ENCODE measurements at places on chromosomes 11 and 22.

DNA sequence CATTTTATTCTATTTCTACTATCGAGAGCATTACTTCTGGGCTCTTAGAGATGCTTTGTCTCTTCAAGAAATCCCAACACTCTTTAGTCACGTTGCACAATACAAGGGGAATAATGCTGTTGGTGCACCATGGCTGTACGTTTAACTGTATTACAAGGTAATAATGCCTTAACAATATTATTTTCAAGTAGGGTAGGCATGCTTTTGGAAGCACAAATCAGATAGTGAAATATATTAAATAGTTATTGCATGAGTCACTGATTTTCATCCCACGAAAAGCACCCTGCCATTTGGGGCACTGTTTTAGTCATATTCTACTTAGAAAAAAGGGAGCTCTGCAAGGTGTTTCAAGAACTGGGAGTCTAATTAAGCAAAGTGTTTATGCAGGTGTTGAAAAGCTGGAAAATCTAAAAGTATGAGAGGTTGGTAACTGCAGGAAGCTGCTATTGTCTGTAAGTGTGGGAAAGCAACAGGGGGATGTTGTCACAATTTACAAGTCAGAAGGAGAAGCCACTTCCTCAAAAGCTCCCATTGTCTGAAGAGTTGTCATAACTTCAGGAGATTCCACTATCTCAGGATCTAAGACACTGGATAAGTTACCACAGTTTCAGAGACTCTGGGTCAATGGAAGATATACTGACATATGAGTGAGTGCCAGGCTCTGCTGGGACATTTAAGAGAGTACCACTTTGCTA, 218.2 kb downstream of the JRKL start:
- peak; percentile 17 for DNase-seq

DNA sequence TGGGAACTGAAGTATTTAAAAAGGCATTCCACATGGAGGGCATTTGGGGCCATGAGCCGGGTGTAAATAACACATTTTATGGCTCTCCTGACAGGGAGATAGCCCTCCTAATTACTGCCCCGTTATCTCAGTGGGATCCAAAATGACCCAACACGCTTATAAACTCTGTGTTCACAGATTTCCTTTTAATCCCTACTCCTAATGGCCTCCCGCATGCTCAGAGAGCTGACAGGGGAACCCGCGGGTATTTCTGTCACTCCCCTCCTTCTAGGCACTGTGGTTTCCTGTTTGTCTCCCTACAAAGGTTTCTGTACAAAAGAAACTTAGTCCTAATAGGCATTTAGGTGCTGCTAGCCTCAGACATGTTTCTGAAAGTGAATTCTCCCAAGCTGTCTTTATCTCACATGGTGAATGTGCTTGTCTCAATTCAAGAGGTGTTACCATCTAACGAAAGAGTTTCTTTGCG, 202.8 kb upstream of the SEZ6L start:
- no peak for DNase-seq

DNA sequence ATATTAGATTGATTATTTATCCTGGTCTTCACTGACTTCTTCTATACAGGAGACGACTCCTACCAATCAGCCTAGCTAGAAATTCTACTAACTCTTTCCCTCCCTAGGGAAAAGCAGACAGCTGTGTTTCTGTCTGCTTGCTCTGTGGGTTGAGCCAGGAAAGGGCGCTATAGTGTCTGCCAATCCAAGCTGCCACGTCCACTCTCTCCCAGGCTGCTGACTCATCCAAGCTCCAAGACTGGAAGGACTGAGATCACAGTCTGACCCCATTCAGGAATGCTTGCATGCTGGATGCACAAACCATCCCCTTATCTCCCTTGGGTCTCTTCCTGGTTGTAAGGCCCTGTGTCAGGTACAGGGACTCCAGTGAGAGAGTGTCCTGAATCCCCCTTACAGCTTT, 955.6 kb downstream of the OPCML start:
- DNase-seq, result peak; percentile 14

GRCh38 chr11:12764187-12764914, 90.1 kb downstream of the TEAD1 start:
- no peak for DNase-seq

DNA sequence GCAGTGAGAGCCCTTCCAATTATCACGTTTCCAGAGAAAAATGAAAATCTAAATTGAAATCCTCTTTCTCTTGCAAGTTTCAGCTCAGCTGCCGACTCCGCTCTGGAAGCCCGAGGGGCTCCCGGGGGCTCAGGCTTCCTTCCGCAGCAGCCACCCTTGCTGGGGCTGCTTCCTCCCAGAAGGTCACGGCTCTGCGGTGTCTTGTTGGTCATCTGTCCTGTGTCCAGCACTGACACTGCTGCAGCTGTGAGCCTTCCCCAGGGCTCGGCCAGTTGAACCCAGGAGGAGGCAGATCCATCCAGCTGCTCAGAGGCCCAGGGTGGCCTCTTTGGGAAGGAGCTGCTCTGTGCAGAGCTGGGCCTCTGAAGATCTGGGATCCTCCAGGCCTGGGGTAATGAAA, 1337.2 kb downstream of the TBC1D22A start:
- no peak for DNase-seq

- DNase-seq, result no peak
These were observed 17.2 kb downstream of the ARHGEF17 start for GRCh38 chr11:73325036-73325981.

DNA sequence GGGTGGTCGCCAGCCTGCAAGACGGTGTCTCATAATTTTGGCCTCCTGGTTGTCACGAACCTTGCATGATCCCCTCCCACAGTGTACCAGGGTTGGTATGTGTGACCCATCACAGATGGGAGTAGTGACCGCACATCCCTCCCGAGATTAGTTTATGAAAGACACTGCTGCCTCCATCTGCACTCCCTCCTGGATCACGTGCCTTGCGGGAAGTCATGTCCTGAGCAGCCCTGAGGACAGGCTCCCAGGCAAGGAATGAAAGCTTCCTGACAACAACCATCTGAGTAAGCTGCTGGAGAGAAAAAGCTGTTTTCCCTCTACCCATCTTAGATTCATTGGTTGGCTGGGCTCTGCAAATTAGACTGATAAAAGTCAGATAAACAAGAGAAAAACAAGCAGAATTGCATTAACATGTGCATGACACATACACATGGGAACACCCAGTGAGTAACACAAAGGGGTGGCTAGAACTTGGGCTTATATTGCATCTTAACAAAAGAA, 14.4 kb upstream of the PAMR1 start:
- DNase-seq, result peak; percentile 77

DNA sequence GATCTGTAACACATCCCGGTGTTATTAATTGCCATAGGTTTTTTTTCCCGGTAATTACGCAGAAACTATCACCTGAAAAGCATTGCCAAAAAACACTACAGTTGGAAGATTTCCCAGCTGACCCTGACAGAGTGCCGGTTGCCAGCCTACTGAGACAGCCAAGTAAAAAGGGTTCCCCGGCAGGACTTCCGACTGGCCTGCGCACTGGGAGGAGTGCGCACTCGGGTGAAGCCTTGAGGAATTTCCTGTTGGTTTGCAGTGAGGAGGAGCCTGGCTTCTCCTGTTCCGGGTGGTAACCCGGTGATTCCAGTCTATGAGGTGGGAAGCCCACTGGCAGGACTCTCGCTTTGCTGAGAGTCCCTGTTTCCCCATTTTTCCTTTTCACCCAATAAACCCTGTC, 52.1 kb downstream of the CNTF start:
- DNase-seq, result no peak

DNA sequence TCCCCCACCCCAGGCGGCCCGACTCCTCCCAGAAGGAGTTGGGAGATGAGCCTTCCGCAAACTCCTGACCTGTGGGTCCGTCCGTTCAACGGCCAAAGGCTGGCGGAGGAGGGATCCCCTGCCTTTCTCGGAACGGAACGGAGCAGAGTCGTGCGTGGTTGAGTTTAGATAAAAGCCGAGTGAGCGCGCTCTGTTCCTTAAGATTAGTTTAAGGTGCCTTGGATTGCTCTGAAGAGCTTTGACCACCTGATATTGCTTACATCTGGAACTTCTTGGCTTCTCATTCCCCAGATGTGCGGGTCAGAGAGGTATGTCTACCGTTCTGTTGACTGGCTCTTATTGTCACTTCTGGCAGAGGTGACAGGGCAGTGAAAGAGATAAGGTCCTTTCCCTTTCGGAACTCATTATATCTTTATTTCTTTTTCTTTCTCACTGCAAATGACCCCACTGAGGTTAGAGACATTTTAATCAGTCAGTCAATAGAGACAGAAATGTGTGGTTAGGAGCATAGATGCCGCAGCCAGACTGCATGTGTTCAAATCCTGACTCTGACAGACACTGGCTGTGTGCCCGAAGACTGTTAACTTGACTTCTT, at the start of gene TRIM6:
Gene TRIM6, plus strand, starts transcription at position 31 of the 595 bp plus-strand sequence. Its CDS starts 261 bp downstream, at position 292.
- DNase-seq, result peak; percentile 29

- DNase-seq, result no peak
These were observed 6.5 kb downstream of the TMEM25 start for GRCh38 chr11:118537409-118537980.

- peak; percentile 47 for DNase-seq
These were observed 29.9 kb upstream of the LRRC32 start for GRCh38 chr11:76700177-76701100.

DNA sequence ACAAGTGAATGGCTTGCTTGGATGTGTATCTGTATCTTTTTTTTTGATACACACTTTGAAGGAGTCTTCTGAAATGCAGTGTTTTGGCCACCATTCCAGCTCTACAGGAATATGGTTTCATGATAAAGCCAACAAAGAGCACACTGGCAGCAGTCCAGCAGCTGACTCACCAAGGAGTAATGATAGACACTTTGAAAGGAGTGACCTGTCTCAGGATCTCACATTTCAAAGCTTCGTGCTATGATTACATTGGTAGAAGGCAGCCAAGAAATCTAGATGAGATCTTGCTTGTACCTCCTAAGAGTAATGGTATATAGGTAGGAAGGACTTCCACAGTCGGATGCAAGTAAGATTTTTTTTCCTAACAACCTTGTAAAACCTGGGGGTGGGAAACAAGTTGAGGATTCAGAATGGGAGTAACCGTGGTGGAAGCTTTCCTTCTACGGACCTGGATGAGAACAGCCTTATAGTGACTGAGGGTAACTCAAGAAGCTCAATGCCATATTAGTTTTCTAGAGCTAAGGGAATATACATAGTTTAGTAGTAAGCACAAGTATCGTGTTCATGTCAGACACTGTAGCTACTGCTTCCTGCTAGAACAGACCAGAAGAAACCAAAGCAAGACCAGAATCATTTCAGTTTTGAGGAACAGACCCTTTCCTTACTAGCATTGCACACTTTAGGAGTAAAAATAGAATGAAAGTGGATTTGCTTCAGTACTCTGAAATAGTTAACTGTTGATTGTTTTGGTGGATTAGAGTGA, 25.0 kb downstream of the MTMR3 start:
- peak; percentile 98 for DNase-seq

- no peak for DNase-seq
These were observed 59.2 kb upstream of the BID start for GRCh38 chr22:17833489-17833888.

- no peak for DNase-seq
These were observed 3.0 kb downstream of the PTPRCAP start for GRCh38 chr11:67434395-67434881.

GRCh38 chr11:2825261-2825888, 60.2 kb downstream of the CDKN1C start:
- peak; percentile 13 for DNase-seq

GRCh38 chr11:64208796-64209562, 2.5 kb downstream of the FERMT3 start:
- DNase-seq, result no peak

DNA sequence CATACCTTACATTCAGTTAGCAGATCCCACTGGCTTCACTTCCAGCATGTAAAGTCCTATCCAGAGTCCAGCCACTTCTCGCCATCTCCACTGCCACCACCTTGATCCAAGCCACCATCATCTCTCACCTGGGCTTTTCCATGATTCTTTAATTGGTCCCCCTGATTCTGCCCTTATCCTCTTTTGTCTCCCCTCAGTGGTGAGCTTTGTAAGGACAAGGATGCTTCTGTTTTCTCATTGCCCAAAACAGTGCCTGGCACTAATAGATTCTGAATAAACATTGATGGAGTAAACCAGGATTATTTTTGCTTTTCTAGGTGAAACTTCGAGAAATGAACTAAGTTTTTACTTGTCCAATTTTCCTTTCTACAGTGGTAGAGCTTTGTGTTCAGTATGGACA, 4.4 kb downstream of the POLA2 start:
- peak; percentile 20 for DNase-seq

- DNase-seq, result no peak
These were observed 1.1 kb upstream of the AP2A2 start for GRCh38 chr11:924406-925157.

- DNase-seq, result no peak
These were observed at the start of gene CCDC88B for GRCh38 chr11:64339754-64340408. CCDC88B (plus strand) TSS chr11:64340204; CDS start chr11:64340267, 63 bp downstream.

DNA sequence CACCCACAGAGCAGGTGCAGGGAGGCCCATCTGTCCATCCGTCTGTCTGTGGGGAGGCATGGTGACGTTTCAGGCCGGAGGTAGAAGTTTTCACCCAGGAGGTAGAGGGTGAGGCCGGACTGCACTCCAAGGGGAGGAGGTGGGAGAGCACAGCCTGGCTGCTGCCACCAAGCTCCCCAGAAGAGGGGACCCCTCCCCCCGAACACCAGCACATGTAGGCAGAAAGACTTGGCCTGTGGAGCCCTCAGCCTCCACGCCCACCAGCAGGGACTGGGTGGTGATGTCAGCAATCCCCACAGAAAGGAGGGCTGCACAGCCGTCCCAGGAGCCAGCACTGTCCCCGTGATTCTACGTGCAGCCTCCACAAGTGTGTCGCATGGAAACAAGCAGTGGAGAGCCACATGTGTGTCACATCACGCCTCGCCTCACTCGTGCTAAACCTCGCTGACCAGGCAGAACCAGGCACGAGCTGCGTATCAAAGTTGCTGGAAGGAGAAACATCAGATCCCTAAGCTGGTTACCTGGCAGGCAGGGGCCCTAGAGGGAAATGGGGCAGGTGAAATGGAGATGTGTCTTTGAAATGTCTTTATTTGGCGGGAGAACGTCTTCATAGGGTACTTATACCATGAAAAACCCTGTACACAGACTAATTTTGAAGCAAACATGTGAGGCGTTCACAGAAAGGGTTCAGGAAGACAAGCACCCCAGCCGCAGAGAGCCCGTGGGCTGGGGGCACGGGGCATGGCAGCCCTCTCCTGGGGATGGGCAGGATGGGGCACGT, 49.1 kb downstream of the CDKN1C start:
- no peak for DNase-seq
